Activated CD8-positive, alpha-beta memory T cell treated with anti-CD3 and anti-CD28 coated beads for 4 hours (primary cell): ENCODE measurements at places on chromosomes 11 and 22.

GRCh38 chr11:88327462-88328143, 9.9 kb downstream of the CTSC start:
- no peak for DNase-seq

GRCh38 chr22:45534339-45535192, 31.9 kb downstream of the FBLN1 start:
- DNase-seq = no peak

DNA sequence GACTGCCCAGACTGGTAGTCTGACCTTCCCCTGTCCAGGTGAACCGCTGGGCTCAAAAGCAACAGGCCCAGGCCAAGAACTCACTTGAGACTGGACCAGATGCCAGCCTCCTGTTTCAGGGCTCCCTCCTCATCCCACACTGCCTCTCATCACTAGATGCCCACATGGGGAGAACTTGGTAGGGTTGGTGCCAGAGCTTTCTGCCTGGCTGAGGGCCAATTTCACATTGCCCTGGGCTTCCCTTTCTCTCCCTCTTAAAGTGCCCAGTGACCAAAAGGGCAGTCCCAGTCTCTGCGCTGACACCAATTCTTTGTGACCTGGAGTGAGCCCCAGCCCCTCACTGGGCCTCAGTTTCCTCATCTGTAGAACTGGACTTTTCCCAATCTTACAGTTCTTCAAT, 41.7 kb downstream of the C11orf58 start:
- no peak for DNase-seq

DNA sequence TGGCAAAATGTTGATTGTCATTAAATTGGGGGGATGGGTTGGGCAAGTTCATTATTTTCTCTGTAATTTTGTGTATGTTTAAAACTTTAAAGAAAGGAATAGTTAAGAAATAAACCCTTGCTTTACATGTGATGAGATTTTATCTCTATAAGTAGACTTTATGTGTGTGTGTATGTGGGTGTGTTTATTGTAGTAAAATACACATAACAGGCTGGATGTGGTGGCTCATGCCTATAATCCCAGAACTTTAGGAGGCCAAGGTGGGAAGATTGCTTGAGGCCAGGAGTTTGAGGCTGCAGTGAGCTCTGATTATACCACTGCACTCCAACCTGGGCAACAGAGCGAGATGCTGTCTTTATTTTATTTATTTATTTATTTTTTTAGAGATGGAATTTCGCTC, 83.2 kb downstream of the KIAA1671 start:
- no peak for DNase-seq

- DNase-seq = no peak
Observed at GRCh38 chr11:18749681-18750319, 23.8 kb upstream of the IGSF22 start.

DNA sequence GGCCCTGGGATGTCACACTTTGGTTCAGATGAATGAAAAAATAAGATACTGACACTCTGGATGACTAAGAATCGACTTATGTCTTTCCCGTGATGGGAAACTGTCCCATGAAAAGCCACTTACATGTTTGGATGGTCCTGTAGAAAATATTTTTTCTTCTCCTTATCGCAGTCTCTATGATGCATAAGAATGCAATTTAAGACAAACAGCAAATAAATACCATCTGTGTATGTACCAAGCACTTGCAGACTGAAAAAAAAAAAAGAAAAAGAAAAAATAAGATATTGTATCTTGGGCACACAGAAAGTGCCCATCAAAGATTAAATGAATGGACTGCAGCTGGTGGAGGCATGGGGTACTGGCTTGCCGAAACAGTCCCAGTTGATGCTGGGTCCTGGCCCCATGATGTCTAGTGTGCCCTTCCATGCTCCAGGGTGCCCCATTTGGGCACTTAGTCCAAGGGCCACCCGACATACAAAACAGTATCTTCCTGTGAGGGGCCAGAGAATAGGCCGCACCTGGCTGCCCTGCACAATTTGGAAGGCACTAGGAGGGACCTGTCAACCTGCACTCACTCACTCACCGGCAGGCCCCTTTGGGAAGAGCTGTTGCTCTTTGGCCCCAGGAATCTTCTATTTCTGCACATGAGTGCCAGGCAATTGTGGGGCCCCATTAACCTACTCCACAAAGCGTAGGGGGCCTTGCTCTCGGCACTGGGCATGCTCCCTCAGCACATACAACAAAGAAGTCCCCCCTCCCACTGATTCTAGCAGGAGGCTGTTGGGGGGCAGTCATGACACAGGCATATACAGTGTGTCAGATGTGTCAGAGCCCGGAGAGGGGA, 2.5 kb upstream of the ZBED4 start:
- no peak for DNase-seq

- DNase-seq = no peak
Observed at GRCh38 chr11:134599299-134599771, 187.3 kb upstream of the B3GAT1 start.

DNA sequence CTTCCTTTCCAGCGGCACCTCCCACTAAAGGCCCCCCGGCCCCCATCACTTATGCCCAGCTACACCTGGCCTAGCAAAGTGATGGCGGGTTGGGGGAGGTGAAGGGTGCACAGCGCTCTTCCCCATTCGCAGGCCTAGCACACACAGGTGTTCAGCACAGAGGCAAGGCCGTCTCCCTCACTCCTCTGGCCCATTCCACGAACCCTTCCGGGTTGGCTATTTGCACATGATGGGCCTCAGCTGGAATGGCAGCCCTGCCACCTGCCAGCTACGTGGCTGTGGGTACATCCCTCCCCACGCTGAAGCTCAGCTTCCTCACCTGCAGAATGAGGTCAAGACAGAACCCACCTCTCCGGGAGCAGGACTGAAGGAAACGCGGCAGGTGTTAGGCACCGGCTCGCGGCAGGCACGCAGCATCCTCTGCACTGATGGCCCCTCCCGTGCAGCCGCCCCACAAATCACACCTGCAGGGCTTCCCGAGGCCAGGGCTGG, 4.8 kb downstream of the KIAA0930 start:
- no peak for DNase-seq

- DNase-seq = no peak
Observed at GRCh38 chr22:39422721-39423120, 23.1 kb downstream of the TAB1 start.

DNA sequence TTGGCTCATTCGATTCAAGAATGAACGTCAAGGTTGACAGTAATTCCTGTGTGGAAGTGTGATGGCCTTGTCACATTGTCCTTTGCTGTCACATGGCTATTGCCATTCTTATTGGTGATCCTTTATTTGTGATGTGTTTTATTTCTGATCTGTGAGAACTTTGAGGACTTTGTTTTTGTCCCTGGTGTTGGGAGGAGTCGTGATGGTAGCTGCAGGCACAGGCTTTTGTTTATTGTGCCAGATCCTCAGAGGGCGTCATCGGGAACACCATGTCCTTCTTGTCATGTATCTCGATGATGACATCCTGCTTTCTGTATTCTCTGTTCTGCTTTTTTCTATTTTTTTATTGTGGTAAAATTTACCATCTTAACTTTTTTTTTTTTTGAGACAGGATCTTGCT, 5.6 kb downstream of the PICK1 start:
- no peak for DNase-seq

- no peak for DNase-seq
Observed at GRCh38 chr11:120681434-120682331, 170.1 kb downstream of the GRIK4 start.

- DNase-seq = no peak
Observed at GRCh38 chr11:113113801-113114704, 152.8 kb downstream of the NCAM1 start.

DNA sequence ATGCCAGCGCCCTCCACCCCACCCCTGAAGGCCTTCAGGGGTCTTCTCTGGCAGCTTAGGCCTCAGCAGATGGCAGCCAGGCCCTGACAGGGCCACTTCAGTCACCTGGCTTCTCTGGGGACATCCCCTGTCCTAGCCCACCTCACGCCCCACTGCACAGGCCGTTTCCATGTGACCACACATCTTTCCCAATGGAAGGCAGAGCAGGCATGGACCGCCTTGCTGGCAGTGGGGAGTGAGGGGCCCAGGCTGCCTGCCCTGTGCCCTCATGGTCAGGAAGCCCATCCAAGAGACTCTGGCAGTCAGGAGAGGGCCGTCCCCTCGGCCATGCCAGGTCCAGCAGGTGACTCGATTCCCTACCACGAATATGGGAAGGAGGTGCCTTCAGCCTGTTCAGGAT, 25.8 kb downstream of the MACROD1 start:
- DNase-seq = no peak

GRCh38 chr22:47169801-47170140, 407.3 kb downstream of the TBC1D22A start:
- no peak for DNase-seq

- no peak for DNase-seq
Observed at GRCh38 chr11:76768909-76769560, 14.1 kb upstream of the TSKU start.

- no peak for DNase-seq
Observed at GRCh38 chr11:107337917-107338316, 119.7 kb downstream of the CWF19L2 start.

DNA sequence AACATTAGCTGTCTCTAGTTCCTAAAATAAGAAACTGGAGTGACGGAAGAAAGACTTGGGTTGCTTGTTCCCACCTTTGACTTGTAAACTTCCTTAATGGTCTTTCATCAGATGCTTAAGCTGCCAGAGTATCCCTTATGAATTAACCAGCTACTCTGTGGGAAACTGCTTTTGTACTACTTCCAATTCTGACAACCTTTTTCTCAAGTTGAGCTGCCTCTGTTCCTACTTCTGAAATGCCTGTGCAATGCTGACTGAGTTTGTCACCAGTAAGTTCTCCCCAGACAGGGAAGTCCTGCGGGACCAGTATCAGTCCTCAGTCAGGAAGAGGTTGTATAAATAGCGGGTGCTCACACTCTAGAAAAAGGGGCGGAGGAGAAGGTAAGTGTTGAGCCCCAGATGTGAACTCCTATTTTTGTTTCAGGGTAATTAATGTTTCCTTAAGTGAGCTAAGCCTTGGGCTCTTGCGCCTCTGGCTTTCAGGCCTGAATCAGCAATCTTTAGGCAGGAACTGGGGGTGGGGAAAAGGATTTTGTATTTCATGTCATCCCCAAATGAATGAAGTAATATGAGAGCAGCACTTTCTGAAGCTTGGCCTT, 67.2 kb downstream of the CECR2 start:
- DNase-seq = no peak

DNA sequence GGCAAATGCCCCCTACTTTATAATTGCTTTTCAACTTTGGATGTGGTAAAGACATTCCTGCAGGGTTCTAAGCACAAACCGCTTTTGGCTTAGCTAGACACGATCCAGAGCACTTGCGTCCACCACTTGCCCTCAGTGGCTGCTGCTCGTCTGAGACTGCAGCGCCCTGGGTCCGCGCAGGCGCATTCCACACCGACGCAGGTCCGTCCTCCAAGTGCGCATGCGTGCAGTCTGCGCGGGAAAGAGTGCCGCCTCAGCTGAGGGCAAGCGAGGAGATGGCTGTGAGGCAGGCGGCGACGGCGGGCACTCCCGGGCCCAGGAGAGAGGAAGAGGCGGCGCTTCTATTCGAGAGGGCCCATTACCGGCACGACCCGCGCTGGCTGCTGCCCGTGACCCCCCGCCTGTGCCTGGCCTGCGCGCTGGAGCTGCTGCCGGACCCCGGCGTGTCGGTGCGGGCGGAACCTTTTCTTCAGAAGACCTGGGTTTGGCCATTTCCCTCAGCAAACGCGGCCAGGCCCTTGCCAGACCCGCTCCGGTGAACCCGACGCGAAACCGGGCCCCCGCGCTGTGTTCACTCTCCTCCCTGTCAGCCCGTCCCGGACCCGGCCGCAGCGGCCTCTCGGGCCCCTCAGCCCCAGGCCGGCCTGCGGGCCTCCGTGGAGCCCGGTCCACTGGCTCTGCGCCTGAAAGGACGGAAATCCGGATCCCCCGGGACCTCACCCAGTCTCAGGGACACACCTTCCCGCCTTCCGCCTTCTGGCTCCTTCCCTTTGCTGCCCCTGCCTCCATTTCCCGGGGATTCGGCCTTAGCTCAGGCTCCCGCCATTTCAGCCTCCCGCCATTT, at the start of gene MEI1:
Gene MEI1 (plus strand): TSS at position 240 of the 844 bp plus-strand sequence. CDS start 36 bp downstream, at position 276.
- peak; percentile 78 for DNase-seq

DNA sequence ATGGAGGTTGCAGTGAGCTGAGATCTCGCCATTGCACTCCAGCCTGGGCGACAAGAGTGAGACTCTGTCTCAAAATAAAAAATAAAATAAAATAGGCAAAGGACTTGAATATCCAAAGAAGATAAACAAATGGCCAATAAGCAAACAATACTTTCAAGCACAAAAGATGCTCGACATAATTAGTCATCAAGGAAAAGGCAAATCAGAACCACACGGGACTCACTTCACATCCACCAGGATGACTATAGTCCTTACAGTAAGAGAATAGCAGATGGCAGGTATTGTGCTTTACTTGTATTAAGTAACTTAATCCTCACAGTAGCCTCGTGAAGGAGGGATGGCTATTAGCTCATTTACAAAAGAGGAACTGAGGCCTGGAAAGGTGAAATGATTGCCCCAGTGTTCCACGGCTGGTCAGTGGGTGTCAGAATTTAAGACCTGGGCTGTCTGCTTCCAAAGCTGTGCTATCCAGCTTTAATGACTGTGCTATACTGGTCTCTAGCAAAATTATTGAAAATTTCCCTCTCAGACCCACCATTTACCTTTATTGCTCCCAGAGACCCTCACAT, 40.2 kb upstream of the RBFOX2 start:
- DNase-seq = no peak

- DNase-seq = no peak
Observed at GRCh38 chr22:31602259-31602952, 59.6 kb downstream of the PISD start.

GRCh38 chr11:62976109-62976508, 8.7 kb downstream of the SLC22A6 start:
- no peak for DNase-seq

- DNase-seq = no peak
Observed at GRCh38 chr11:14267861-14268635, 90.9 kb downstream of the RRAS2 start.

GRCh38 chr11:30852091-30852490, 265.9 kb upstream of the MPPED2 start:
- DNase-seq = no peak

GRCh38 chr11:1160231-1161101, 2.7 kb downstream of the MUC5AC start:
- no peak for DNase-seq

DNA sequence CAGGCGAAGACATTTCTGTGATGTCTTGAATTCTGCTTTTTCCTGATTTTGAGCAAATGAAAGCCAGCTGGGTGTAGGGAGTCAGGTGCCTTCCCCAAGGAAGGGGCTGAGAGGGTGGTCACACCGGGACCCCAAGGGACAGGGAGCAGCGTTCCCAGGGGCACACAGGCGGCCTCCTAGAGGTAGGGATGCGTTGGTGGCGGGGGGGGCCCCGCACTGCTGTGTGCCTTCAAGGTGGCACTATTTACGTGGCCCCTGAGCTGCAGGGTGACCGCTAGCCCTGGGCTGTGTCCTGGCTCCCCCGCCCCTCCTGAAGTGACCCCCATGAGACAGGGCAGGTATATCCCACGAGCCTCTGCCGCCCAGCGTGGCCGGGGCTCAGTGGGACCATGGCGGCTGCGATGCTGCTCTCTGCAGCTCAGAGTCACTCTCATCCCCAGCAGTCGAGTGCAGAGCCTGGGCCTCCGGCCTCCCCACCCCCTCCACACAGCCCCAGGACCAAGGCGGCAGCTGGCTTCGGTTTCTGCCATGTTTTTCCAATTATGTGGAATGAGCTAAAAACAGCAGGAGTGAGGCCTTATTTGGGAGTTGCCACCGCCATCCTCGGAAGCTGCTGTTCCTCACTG, 60.9 kb downstream of the LRP5 start:
- DNase-seq = no peak
